ENCODE measurements at places on chromosomes 4 and X.
A peak's percentile ranks its signal among the peaks of the same experiment; 100 is the strongest.

DNA sequence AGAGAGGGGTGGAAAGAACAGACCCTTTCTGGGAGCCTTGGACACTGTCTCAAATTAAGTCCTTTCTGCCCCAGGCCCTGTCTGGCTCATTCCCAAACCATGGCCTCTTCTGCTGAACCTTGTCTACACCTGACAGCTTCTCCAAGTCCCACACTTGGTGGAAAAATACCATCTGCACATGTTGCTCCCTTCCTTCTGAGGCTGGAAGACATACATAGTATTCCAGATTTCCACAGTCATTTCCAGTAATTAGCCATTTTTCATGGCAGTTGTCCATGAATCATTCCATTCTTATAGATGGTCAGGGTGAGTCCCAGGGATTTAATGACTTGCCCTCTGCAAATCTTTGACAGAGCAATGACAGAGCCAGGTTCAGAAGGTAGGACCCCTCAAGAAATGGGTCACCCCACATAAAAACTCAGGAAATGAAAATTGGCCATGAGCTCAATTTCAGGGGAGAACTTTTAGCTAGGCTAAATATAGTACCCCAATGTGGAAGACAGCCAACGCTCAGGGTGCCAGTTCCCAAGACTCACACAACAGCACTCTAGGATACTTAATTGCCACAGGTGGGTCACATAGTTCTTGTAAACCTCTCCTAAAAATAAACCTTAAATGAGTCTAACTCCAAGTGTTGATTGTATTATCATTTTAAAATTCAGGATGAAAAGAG is 16.2 kb upstream of the DAPP1 start:
- DNase-seq, result no peak

GRCh38 chrX:154516656-154517100 is 646 bp upstream of the FAM3A start:
- DNase-seq, result no peak

DNA sequence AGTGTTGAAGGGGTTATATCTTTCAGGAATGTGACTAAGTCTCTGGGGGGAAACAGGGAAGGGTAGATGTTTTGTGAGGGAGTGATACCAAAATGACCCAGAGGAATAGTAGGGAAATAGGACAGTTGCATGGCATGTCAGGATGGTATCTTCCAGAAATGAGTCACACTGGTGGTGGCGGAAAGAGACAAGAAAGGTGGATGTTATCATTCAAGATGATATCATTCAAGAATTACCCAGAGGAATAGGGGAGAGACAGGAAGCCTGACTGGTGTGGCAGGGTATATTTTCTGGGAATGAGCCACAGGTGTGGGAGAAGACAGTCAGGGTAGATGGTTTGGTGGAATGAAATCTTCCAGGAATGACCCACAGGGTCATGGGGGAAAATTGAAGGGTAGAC is 61.1 kb downstream of the MAOA start:
- DNase-seq, result no peak

GRCh38 chr4:183287309-183287659 is 32.8 kb downstream of the CLDN22 start:
- no peak for DNase-seq

DNA sequence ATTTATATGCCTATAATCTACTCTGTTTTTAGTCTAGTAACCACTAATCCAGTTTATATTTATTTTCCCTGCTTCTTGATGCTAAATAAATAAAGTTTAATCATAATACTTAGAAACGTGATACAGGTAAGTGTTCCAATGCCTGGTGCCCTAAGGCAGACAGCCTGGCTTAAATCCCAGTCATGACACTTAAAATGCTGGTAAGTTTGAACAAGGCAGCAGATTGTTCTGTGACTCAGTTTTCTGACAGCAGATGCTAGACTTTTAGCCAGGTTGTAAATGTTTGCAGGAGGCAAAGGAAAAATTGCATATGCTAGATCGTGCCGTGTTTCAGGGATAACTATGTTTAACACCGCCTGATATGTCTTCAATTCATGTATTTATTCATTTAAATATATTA is 2661.6 kb downstream of the PCDH7 start:
- no peak for DNase-seq

- DNase-seq, result no peak
Measured at GRCh38 chr4:67933038-67933437, 30.3 kb downstream of the TMPRSS11A start.

GRCh38 chr4:150231107-150231770 is 153.0 kb downstream of the DCLK2 start:
- no peak for DNase-seq

GRCh38 chrX:39020051-39020669 is 218.9 kb downstream of the MID1IP1 start:
- DNase-seq, result no peak

GRCh38 chrX:44085209-44085608 is 112.0 kb upstream of the NDP start:
- no peak for DNase-seq

GRCh38 chrX:84186603-84187532 is 1.1 kb downstream of the RPS6KA6 start:
- DNase-seq, result no peak

DNA sequence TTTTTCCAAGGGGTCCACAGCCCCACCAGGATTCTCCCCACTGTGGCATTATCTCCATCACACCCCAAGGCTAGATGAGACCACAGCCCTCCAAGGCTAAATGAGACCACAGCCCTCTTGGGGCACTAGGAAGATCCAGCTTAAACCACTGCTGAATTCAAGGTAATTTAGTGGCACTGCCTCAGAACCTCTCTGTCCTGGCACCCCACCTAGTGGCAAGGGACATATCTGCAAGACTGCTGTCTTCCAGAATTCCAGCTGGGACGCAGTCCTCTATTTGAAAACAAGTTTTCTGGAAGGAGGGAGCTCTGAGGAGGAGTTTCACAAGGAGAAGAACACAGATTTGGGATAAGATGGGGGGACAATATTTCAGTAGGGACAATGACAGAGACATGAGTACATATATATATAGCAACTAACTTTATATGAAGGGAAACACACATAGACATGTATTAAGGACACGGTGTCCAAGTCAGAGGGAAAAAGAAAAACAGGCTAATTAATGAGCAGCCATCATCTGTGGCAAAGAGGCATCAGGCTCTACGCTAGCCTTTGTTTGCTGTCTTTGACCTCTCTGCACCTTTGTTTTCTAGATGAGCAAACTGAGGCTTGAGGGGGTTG is 9.3 kb downstream of the CETN2 start:
- peak; percentile 49 for DNase-seq

GRCh38 chrX:73446831-73447230 is at the start of gene CDX4:
CDX4 (plus strand) TSS chrX:73447053; CDS start chrX:73447254, 201 bp downstream.
- DNase-seq, result no peak

GRCh38 chr4:15234116-15234855 is 193.5 kb upstream of the C1QTNF7 start:
- DNase-seq, result peak; percentile 89

- no peak for DNase-seq
Measured at GRCh38 chr4:77701121-77701520, 95.5 kb downstream of the CXCL13 start.

GRCh38 chr4:169604131-169604900 is 8.1 kb downstream of the NEK1 start:
- DNase-seq, result peak; percentile 54

DNA sequence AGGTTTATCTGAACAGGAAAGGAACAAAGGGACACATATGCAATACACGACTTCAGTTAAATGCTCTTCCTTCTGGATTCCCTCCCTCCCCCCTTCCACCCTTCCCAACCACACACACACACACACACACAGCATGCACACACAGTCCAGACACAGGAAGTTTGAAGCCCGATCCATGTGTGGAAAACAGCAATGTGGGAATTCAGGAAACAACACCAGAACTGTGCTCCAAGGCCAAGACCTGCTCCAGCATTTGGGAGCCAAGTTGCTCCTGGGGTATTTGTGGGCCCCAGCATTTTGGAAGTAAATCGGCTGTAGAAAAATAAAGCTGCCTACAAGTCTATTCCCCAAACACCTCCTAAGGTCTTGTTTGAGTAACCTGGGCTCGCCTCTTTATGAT is 5.6 kb upstream of the AMOT start:
- no peak for DNase-seq

- no peak for DNase-seq
Measured at GRCh38 chrX:79096145-79096556, 48.3 kb upstream of the GPR174 start.
